ENCODE measurements at places on chromosomes 2 and 18.

GRCh38 chr2:206642075-206643025 lies at the start of gene FAM237A:
Gene FAM237A (plus strand): TSS chr2:206642487. CDS start chr2:206644237, 1,750 bp downstream.
- DNase-seq = peak; percentile 19

GRCh38 chr18:39635192-39635591 lies 2069.6 kb upstream of the CELF4 start:
- DNase-seq = no peak

GRCh38 chr2:138180692-138181386 lies 216.6 kb downstream of the HNMT start:
- peak; percentile 12 for DNase-seq

- no peak for DNase-seq
Observed at GRCh38 chr2:75068546-75068945, 110.1 kb downstream of the POLE4 start.

GRCh38 chr2:47039913-47040562 lies 115.1 kb downstream of the STPG4 start:
- no peak for DNase-seq

GRCh38 chr2:104476075-104476474 lies 377.8 kb upstream of the POU3F3 start:
- DNase-seq = no peak

GRCh38 chr2:197931661-197932312 lies 127.4 kb downstream of the PLCL1 start:
- no peak for DNase-seq

GRCh38 chr2:67366832-67367412 lies 30.2 kb upstream of the ETAA1 start:
- DNase-seq = no peak

DNA sequence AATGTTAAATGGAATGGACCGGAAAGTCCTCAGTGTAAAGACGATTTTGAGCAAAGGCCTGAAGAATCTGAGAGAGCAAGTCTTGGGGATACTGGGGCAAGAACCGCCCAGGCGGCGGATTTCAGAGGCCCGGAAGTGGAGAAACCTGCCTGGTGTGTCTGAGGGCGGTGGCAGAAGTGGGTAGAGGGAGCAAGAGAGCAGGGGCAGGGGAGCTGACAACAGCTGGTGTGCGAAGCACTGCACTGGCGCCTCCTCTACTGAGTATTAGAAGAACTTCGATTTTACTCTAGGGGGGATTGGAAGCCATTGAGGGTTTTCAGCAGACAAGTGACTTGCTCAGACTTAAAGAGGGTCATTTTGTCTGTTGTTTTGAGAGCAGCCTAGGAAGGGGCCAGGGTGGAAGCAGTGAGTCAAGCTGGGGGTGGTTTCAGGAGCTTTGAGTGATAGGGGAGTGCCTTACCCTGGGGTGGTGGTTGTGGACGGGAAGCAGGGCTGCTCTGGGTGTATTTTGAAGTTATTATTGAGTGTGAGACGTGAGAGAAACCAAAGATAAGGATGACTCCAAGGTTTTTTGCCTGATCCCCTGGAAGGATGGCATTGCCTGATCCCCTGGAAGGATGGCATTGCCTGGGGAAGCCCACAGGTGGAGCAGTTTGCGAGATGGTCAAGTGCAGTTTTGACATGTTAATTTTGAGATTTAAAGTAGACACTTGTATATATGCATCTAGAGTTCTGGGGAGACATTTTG lies 52.5 kb downstream of the ZNF236 start:
- no peak for DNase-seq

DNA sequence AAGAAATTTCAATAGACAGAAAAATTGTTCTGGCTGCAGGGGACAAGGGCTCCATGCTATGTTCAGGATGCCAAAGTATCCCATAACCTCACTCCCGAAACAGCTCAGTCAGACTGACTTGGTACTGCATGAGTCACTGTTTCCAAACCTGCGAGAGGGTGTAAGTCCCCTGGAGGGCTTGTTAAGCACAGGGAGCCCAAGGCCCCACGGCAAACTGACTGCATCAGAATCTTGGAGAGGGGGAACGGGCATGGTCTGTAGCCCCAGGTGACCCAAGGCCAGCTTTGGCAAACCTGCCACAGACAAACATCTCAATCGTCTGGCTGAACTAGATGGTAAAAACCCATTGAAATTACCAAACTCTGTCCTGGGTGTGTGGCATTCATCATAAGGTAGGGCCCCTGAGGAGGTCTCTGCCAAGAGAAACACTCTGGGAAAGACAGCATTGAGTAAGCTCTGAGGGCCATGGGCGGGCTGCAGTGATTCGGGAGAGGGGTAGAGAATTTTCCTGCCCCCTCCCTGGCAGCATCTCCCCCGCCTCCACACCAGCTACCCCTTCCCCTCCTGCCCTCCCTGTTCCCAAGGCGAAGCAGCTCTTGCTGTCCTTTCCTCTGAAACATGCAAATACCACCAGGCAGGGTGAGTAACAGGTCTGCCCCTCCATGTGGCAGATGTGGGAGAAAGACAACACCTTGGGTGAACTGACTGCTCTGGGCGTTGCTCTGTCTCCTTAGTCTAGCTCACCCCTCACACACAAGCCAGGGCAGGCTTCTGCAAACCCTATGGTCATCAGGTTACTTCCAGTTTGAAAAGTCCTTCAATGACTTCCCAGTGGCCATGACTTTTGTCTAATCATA lies 274.7 kb upstream of the SIX2 start:
- no peak for DNase-seq

GRCh38 chr2:69645921-69646320 lies 2.4 kb upstream of the AAK1 start:
- no peak for DNase-seq

DNA sequence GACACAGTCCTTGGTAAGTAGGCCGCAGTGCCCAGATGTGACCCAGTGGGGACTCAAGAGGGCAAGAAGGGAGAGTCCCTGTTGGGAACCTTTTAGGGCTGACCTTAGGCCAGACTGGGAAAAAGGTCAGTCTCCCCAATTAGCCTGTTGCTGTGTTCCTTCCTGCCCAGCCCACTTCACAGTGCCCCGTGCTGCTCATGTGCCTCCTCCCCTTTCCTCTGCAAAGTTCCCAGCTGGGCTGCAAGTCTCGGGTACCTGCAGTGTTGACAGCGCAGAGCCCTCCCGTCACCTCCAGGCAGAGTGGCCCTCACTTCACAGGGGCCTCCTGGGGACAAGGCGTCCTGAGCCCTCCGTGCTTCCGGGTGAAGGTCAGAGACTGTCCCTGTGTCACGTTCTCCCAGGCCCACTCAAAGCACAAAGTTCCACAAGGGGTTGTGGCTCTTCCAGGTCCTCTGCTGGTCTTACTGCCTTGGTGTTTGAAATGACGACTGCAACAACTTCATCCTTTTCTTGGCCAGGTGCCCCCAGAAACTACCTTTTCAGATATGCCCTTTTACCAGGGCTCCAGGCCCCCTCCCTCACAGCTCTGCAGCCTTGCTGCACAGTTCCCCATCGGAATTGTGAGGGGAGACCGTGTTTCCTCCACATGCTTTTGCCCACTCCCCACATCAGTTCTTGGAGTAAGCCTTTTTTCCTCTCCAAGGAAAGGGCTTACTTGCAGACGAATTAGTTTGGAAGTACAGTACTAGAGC lies 225.8 kb downstream of the ALPK2 start:
- no peak for DNase-seq

Measured in HT-29 (cell line).